ENCODE measurements at places on chromosomes 7 and 10.

DNA sequence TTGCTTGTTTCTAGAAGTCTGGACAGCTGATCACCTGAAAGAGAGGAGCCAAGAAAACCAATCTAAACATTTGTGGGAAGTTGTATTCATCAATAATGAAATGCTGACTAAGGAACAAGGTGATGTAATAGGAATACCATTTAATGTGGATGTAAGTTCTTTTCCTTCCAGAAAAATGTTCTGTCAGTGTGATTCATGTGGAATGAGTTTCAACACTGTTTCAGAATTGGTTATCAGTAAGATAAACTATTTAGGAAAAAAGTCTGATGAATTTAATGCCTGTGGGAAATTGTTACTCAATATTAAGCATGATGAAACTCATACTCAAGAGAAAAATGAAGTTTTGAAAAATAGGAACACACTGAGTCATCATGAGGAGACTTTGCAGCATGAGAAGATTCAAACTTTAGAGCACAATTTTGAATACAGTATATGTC, 39.8 kb upstream of the ZNF37A start:
- DNase-seq, result no peak

- no peak for DNase-seq
These were observed 422.3 kb downstream of the TCERG1L start for GRCh38 chr10:130889240-130889639.

DNA sequence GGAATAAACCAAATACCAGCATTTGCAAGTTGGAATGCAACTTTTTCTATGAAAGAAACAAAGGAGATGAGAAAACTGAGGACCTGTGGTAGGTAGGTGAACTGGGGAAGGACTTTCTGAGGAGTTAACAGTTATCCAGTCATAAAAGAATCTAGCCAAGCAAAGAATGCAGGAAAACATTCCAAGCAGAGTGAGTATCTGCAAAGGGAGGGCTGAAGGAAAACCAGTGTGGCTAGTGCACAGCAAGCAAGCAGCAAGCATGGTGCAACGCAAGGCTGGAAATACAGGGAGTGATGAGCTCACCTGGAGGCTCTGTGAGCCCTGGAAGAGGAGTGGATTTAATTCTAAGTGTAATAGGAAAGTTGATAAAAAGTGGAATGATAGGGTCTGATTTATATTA, 44.0 kb downstream of the RTKN2 start:
- no peak for DNase-seq

GRCh38 chr10:78804411-78805032, 264.2 kb upstream of the ZMIZ1 start:
- no peak for DNase-seq

DNA sequence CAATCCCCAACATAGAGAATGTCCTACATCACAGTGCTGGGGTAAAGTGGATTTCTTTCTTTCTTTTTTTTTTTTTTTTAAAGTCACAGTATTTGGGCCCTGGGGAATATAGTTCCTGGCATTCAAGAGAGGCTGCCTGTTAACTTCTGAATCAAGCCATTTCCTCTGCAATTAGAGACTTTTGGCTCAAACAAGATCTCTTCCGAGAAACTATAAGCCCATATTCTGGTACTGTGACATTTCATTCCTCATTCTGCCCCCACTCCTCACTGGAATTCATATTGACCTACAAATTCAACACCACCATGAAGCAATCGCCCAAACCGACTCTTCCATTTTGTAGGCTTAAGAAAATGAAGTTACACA, 187.4 kb downstream of the PHTF2 start:
- DNase-seq, result no peak

DNA sequence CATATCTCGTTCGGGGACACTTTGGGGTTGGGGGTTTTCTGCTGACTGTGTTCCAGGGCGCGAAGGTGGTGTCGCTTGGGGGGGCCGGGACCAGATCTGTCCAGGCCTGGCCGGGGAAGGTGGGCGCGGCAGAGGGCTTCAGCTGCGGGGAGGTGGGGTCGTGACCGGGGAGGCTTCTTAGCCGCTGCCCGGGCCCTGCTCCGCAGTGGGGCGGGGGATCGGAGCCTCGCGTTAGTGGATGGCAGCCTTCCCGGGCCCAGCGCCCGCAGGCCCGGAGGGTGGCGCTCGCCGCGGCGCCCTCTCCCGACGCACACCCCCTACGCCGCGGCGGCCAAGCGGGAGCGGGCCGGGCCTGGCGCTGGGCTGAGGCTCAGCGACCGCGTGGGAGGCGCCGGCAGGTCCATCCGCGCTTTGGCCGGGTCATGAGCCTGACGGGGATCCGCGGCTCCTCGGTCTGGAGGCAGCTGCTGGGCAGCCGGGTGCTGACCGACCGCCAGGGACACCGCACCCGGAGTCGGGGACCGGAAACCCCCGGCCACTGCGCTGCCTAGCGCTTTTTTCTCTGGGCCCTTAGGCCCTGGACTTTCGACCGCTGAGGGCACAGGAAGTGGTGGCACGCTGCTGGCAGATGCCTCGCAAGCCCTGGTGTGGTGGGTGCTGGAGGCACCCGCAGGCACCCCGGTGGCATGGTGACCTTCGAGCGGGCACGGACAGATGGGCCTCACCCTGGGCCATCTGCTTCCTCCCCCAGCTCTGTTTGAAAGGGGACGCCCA, 1.2 kb downstream of the AGAP3 start:
- DNase-seq, result no peak

DNA sequence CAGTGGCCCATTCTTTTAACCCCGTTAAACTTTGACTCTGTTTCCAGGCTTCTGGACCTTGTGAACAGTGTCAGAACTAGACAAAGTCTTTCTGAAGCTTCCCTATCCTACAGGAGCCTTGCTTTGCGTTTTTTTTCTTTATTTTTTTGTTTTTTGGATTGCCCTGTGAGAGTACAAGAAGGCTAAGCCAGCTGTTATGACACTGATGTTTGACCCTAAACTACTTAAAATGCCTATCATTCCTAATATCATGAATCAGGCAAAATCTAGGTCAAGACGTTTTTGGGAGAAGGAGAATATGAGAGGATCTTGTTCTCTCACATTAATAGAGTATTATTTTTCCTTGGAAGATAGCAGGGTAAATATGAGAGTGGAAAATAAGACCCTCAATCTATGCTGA, 79.8 kb downstream of the EPDR1 start:
- DNase-seq, result no peak

GRCh38 chr10:5827841-5828240, 14.6 kb upstream of the GDI2 start:
- no peak for DNase-seq

DNA sequence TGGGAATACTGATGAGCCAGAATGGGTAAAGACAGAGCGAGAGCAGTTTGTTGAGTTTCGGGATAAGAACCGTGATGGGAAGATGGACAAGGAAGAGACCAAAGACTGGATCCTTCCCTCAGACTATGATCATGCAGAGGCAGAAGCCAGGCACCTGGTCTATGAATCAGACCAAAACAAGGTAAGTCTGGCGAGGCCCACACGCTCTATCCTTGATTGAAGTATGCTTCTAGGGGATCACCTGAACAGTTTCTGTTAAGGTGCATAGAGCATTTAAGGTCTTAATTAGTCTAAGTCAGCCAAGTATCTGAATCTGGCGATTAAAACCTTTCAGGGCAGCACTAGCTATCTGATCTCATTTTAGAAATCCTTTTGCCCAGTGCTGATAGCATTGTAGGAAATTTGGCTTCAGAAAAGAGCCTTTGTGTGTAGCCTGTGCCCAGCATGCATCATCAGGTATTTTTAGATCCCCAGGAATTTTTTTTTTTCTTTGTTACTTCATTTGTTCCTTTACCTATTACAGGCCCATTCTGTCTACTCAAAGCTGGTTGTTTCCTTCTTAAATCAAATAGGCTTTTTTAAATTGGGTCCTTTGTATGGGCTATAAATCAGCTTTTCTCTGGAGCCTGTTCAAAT, 8.0 kb downstream of the OPN1SW start:
- DNase-seq, result no peak

DNA sequence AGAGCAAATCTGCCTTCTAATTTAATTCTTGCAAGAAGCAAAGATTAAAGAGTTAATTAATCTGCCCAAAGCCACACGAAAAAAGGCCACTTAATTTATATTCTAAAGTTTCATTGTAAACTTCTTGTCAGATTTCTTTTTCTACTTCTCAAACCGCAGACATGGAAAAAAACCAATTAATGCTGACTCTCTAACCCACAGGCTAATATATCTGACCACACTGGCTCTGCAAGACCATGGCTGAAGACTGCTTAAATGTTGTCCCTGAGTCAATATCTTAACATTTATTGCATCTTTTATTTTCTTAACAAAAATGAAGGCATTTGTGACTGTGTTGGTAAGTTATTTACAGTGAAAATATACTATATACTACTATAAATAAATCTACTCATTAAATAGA, 234.0 kb upstream of the SP8 start:
- DNase-seq, result no peak

DNA sequence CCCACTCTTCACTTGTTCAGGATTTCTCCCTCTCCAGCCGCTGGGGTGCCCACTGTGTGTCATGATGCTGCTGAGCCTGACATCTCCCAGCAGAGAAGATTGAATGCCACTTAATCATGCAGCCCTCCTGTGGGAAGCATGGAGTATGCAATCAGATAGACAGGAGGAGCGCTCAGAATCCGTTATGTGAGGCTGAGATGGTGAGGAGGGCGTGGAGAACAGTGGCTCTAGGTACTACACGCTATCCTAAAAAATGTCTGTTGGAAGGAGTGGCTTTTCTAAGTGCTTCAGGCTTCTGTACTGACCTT, 334.3 kb downstream of the LRMDA start:
- no peak for DNase-seq
